Activated CD8-positive, alpha-beta memory T cell treated with anti-CD3 and anti-CD28 coated beads for 4 hours (primary cell): ENCODE measurements at places on chromosomes 16 and 17.

- DNase-seq: no peak
These were observed 15.1 kb upstream of the CDIPT start for GRCh38 chr16:29878172-29878571.

DNA sequence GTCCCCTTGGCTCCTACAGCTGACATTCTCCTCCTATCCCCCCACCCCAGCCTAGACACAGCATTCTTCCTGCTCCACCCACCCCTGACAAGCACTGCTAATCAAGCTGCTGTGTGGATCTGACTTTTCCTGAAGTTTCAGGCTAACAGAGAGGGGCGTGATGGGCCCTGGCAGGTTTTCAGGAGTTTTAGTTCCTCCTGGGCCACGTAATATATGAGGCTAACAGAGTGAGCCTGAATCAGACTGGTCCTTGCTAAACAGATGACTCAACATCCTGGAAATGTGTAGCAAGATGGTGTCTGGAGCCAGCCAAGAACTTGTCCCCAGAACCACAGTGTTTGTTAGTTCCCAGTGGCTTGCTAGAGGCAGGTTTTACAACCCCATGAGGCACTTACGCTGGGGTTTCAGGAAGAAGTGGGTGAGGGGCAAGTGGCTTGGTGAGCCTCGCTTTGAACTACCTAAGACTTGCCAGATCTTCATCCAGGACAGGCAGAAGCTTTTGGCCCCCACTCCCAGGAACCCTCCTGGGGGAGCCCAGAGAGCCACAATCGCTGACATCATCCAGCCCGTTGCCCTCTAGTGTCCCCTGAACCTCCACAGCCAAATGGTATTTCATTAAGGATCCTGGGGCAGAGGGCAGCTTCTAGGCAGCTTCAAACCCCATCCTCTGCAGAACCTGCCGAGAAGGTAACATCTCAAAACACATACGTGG lies 15.9 kb downstream of the TMEM92 start:
- no peak for DNase-seq

DNA sequence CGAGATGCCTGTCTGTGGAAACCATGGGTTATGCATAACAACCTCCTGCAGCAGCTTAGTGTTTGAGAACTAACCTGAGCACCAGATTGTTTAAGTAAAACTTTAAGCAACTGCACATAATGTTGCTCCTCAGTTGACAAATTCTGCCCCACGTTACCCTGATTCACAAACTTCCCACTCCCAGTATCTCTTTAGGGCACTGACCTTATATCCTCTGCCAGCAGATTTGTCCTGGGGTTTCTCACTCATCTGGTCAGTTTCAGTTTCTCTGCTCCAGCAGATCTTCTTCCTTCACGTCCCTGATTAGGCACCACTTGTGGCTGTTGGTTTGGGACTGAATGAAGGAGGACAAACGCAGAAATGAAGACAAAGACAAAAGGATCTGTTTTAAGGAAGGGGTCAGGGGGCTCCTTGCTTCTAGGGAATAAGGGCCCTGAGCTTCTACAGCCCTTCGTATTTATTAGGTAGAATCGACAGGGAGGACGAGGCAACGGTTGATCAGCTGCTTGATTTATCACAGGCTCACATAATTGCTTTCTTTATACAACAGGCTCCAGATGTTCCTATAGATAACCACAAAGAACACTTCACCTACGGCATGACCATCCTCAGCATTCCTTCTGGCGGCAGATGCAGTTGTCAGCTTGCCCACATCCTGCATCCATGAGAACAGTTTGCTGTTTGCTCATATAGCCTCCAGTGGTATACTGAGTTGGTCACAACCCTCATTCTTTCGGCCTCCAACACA lies 13.5 kb upstream of the ZNF689 start:
- DNase-seq: no peak

DNA sequence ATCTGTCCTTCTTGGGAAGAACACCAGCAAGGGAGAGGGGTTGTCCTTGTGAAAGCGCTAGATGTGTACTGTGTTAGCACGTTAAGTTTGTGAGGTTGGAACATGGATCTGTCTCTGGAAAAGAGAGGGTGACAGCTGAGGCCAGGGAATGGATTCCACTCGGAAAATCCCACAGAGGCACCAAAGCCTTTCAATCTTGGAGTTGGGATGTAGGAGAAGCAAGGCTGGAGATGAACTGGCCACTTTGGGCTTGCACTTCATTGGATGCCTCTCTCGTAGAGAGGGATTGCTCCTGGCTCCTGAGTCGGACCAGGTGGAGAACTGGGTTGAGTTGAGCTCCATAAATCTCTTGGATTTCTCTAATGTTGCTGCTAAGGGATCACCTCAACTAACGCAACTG lies 67.2 kb downstream of the CCDC182 start:
- no peak for DNase-seq

DNA sequence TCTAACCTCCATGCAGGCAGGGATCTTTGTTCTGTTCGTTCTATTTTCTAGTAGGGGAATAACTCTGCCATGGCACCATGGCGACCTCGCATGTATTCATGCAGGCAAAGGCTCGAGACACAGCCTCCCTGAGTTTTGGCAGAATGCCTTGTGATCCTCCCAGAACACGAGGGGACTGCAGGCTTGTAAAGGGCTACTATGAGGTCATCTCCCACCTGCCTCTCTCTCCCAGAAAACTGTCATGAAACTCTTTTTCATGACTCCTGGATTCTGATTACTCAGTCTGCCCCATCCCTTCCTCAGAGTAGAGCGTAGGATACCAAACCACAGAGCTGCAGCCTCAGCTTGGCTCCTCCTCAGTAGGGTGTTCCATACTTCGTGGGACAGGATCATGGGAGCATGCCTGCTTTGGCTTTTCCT lies 64.3 kb downstream of the IGF2BP1 start:
- no peak for DNase-seq
